Activated T-cell treated with anti-CD3 and anti-CD28 coated beads, Interleukin-2, amount 50 U/mL, for 24 hours (primary cell): ENCODE measurements at places on chromosomes 6 and 20.

GRCh38 chr6:128406453-128406852 lies 113.9 kb downstream of the PTPRK start:
- DNase-seq, result no peak
- H3K4me1 ChIP-seq, result peaks cover 18% of the 10 kb centered on the region
- H3K36me3 ChIP-seq, result no peaks in the 10 kb centered on the region
- H3K27ac ChIP-seq, result no peak overlapping the region
- H3K27me3 ChIP-seq, result no peaks in the 10 kb centered on the region

DNA sequence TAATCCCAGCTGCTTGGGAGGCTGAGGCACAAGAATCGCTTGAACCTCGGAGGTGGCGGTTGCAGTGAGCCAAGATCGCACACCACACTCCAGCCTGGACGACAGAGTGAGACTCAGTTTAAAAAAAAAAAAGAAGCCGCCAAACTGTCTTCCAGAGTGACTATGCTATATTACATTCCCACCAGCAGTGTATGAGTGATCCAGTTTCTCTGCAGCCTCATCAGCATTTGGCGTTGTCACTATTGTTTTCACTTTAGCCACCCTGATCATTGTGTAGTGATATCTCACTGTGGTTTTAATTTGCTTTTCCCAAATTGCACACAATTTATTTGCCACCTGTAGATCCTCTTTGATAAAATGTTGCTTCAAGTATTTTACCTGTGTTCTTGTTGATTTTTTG lies 6.0 kb upstream of the AKAP12 start:
- no peak overlapping the region for H3K4me3 ChIP-seq
- peaks cover 8% of the 10 kb centered on the region for H3K4me1 ChIP-seq
- peaks cover 27% of the 10 kb centered on the region for H3K27me3 ChIP-seq

GRCh38 chr6:71130277-71130676 lies 158.3 kb upstream of the OGFRL1 start:
- H3K4me1 ChIP-seq, result no peaks in the 10 kb centered on the region
- no peak for DNase-seq
- H3K27me3 ChIP-seq, result peaks cover 5% of the 10 kb centered on the region
- H3K36me3 ChIP-seq, result no peaks in the 10 kb centered on the region
- H3K27ac ChIP-seq, result no peak overlapping the region

DNA sequence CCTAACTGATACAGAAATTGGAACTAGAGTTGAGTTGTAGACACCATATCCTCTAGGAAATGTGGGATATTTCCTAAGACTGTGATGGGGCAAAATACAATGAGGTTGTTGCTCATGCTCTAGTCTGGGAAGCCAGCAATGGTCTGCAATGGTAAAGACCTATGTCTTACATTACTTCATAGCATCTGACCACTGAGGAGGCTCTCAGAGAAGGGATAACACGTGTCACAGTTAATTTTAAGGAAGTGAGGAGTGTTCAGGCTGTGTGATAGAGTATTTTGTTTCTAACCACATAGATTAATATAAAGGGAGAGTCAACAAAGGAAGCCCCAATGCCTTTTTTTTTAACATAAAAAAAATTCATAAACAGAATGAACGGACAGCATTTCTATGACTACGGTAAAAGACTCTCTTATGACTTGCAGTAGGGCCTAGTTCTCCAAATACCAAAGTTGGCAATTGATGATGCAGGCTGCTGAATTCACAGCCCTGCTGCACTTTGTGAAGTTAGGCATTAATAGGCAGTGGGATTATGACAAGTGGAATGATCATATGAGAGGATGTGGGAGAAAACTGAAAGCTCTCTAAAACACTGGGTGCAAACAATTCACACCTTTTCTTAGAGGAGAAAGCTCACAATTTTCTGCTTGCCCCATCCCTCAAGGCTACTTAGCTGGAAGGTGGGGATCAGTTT lies 13.7 kb downstream of the KCNS1 start:
- H3K27me3 ChIP-seq, result no peaks in the 10 kb centered on the region
- H3K27ac ChIP-seq, result peak overlapping the region; percentile 41
- no peak for DNase-seq
- peaks cover 86% of the 10 kb centered on the region for H3K36me3 ChIP-seq
- H3K4me1 ChIP-seq, result peaks cover 3% of the 10 kb centered on the region

DNA sequence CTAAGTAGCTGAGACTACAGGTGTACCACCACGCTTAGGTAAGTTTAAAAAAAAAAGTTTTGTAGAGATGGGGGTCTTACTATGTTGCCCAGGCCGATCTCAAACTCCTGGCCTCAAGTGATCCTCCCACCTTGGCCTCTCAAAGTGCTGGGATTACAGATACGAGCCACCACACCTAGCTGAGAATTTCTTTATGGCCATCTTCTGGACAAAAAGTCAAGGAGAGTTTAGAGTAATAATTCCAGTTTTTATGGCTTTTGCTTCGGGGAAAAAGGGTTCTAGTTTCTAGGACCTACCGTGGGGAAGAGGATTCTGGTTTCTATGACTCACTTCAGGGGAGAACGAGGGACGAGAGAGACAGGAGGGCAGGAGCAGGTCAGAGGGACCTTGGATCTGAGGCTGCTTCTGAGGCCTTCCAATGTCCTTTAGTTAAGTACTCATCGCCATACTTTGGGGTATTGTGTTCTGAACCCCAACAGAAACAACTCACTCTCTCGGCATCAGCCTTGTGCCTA lies 69.3 kb upstream of the IER3 start:
- H3K27me3 ChIP-seq, result no peaks in the 10 kb centered on the region
- peak overlapping the region; percentile 96 for H3K27ac ChIP-seq
- H3K4me1 ChIP-seq, result peaks cover 92% of the 10 kb centered on the region

GRCh38 chr6:160300076-160300695 lies 41.6 kb upstream of the SLC22A2 start:
- no peak overlapping the region for H3K4me3 ChIP-seq
- no peaks in the 10 kb centered on the region for H3K4me1 ChIP-seq
- H3K36me3 ChIP-seq, result no peaks in the 10 kb centered on the region
- H3K27me3 ChIP-seq, result peaks cover 16% of the 10 kb centered on the region

GRCh38 chr20:10807013-10807412 lies 133.2 kb upstream of the JAG1 start:
- DNase-seq, result no peak
- peaks cover 3% of the 10 kb centered on the region for H3K27me3 ChIP-seq
- no peak overlapping the region for H3K4me3 ChIP-seq

DNA sequence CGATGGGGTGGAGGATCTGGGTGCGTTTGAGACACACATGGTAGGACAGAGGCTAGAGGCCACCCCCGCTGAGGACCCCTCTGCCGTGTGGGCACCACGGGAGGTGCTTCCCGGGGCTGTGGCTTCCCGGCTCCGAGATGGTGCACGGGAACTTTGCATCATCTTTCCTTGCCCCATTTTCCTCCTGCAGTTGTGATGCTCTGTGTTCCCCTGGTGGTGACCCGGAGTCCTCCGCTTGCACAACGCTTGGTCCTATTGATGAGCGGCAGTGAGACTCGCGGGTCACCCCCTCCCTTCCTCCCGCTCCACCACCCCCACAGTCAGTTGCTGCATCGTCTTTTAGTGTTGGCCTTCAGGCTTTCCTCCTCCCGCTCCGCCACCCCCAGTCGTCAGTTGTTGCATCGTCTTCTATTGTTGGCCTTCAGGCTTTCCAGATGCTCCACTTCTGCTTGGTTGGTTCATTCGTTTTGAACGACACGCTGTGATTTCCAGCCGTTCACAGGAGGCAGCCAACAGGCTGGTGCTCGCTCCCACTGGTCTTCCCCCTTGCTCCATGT lies 37.3 kb downstream of the PYGB start:
- peaks cover 3% of the 10 kb centered on the region for H3K4me1 ChIP-seq
- H3K4me3 ChIP-seq, result no peak overlapping the region
- peaks cover 85% of the 10 kb centered on the region for H3K36me3 ChIP-seq
- DNase-seq, result no peak
- H3K27ac ChIP-seq, result peak overlapping the region; percentile 6
- no peaks in the 10 kb centered on the region for H3K27me3 ChIP-seq

- no peaks in the 10 kb centered on the region for H3K27me3 ChIP-seq
- DNase-seq, result no peak
- no peak overlapping the region for H3K27ac ChIP-seq
- H3K4me1 ChIP-seq, result peaks cover 7% of the 10 kb centered on the region
- H3K36me3 ChIP-seq, result peaks cover 76% of the 10 kb centered on the region
Observed at GRCh38 chr6:4894049-4894448, 109.8 kb downstream of the RPP40 start.

DNA sequence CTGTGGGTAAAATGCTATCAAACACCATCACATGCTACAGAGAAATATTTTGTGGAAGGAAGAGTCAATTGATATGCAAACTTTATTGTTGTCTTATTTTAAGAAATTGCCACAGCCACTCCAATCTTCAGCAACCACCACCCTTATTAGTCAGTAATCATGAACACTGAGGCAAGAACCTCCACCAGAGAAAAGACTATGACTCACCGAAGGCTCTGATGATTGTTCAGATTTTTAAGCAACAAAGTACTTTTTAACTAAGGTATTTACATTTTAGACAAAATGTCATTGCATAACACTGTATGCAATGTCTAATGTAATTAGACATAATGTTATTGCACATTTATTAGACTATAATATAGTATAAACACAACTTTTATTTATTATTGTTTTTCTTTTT lies 26.2 kb upstream of the MMP24 start:
- no peak for DNase-seq
- H3K27me3 ChIP-seq, result no peaks in the 10 kb centered on the region
- H3K4me1 ChIP-seq, result no peaks in the 10 kb centered on the region
- peaks cover 17% of the 10 kb centered on the region for H3K36me3 ChIP-seq
- no peak overlapping the region for H3K4me3 ChIP-seq

GRCh38 chr6:118893064-118893806 lies 717 bp upstream of the ASF1A start:
- no peak for DNase-seq
- H3K36me3 ChIP-seq, result peaks cover 35% of the 10 kb centered on the region
- no peaks in the 10 kb centered on the region for H3K27me3 ChIP-seq
- peak overlapping the region; percentile 96 for H3K27ac ChIP-seq

GRCh38 chr6:156778454-156779205 lies 1.5 kb downstream of the ARID1B start:
- H3K27me3 ChIP-seq, result no peaks in the 10 kb centered on the region
- peak overlapping the region; percentile 90 for H3K27ac ChIP-seq
- H3K4me1 ChIP-seq, result peaks cover 49% of the 10 kb centered on the region
- peak overlapping the region; percentile 85 for H3K4me3 ChIP-seq
- DNase-seq, result peak; percentile 79
- peaks cover 37% of the 10 kb centered on the region for H3K36me3 ChIP-seq

DNA sequence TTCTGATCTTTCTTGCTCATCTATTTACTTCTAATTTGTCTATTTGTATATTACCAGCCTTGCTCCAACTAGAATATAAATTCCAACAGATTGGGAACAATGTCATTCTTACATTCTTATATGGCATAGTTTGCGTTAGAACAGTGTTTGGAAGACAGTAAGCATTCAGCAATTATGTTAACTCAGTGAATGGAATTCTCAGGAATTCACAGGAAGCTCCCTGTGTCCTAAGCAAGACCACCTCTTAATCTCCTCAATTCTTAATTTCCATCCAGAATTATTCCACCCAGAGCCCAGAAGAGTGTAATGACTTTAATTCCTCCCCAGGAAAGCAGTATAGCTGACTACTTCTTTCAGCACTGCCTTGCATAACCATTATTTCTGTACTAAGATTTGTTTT lies 18.2 kb upstream of the HS3ST5 start:
- no peaks in the 10 kb centered on the region for H3K27me3 ChIP-seq
- no peaks in the 10 kb centered on the region for H3K4me1 ChIP-seq
- no peak overlapping the region for H3K27ac ChIP-seq
- no peak overlapping the region for H3K4me3 ChIP-seq
- no peak for DNase-seq

DNA sequence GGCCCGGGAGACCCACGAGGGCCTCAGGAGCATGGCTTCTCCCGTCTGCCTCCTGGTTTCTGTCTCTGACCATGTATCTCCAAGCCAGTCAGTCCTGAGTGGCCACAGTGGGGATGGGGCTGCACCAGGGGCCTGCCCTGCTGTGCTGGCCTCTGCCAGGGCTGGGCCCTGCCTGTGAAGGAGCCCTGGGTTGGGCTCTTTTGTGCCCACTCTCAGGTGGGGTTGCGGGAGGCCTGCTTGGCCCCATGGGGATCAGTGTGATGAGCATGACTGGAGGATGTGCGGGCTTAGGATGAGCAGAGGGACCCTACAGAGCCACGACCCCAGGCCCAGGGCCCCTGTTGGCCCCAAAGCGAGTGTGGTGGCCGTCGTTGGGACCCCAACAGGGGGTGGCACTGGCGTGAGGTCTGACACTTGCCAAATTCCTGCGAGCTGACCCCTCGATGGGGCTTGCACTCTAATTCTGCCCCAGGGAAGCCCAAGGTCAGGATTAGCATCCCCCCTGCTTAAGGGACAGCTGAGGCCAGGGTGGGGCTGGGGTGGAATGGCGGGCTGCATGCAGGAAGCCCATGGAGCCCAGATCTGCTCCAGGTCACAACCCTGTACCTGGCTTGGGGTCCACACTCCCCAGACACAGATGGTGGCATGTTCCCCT lies 90.0 kb upstream of the BHLHE23 start:
- peaks cover 2% of the 10 kb centered on the region for H3K4me1 ChIP-seq
- no peaks in the 10 kb centered on the region for H3K36me3 ChIP-seq
- peaks cover 11% of the 10 kb centered on the region for H3K27me3 ChIP-seq
